ENCODE measurements at places on chromosomes 7 and 10.

GRCh38 chr7:75878312-75878768 is 494 bp upstream of the RHBDD2 start:
- no peak for DNase-seq

DNA sequence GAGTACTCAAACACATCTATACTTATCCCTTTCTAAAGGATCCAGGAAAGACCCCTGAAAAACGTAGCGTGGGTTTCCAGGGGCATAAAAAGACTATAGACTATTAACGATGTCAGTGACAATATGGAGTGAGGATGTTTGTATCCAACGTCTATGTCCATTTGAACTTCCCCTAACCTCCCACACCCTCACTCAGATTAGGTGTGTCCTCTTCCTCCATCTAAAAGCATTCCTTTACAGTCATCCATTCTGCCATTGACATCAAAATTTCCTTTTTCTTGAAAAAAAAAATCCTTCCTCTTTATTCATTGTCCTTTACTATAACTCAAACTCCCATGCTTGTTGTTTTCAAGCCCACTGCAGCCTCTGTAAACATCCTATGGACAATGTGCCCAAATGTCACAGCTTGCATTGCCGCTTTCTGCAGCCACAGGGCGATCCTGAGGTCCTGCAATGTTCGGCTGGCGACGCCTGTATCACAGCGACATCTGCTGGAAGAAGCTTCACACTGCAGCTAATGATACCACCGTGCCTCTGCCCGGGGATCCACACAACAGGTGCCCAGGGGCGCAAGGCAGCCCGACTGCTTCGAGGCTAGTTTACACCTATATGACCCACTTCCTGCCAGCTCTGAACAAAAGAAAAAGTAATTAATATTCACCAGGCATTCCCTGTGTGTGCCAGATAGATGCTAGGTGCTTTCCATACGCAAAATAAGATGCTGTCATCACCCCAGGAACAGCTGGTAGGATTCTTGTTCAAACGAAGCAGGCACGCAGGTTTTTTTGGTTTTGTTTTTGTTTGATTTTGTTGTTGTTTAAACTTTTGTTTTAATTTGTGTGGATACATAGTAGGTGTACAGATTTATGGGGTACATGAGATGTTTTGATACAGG is 267.9 kb upstream of the GHITM start:
- DNase-seq, result peak; percentile 36

DNA sequence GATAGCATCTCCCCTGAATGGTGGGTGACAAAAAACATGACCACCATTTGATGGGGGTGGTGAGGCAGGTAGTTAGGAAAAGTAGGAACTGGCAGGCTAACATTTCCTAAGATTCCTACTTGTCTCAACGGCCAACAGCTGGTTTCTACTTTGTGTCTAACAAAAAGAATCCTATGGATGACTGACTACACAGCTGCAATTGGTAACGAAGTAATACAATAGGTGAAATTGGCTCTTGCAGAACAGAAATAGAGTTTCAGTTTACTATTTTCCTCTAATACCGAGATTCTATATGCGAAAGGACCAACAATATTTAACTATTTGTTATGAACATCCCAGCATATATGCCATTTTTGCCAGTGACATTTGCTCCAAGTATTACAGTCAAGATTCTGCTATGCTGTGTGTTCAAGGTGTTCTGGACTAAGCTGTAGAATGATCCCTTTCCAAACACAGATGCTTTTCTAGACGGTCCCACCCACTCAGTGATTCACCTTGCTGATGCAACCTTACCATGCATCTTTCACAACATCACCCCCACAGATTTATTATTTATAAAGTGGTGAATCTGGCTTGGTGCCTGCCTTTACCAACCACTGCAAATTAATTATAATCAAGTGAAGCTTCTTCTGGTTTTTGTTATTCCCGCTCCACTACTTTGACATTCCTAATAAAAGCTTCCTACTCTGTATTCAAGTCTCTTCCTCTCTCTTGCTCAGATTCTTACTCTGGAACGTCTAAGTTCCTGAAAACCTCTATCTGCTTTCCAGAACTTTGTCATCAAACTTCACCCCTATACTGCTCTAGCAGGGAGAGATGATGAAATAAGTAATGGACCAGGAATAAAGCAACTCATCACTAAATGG is 16.8 kb downstream of the BBIP1 start:
- no peak for DNase-seq

- DNase-seq, result no peak
Observed at GRCh38 chr10:14787938-14788337, 13.2 kb upstream of the FAM107B start.

GRCh38 chr10:69844698-69845097 is 43.0 kb downstream of the COL13A1 start:
- no peak for DNase-seq

- peak; percentile 75 for DNase-seq
Observed at GRCh38 chr7:95469848-95470247, 15.9 kb upstream of the ASB4 start.
